NCI-H82 (cell line): ENCODE measurements at places on chromosomes 5 and 9.

DNA sequence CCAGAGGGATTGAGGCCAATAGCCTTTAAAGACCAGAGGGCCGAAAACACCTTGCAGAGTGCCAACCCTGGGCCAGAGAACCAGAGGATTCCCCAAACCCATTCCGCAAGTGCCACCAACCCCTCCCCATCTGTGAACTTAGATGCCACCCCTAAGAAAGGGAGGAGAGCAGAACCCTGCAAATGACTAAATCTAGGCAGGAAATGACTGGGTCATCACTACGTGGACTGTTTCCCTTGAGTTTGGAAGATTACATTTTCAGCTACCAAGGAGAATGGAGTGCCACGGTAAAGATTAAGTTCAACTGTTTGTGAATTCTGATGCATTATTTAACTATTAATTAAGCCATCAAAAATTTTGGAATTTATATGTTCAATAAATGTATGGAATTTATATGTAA, 142.8 kb downstream of the ENC1 start:
- no peak for DNase-seq

DNA sequence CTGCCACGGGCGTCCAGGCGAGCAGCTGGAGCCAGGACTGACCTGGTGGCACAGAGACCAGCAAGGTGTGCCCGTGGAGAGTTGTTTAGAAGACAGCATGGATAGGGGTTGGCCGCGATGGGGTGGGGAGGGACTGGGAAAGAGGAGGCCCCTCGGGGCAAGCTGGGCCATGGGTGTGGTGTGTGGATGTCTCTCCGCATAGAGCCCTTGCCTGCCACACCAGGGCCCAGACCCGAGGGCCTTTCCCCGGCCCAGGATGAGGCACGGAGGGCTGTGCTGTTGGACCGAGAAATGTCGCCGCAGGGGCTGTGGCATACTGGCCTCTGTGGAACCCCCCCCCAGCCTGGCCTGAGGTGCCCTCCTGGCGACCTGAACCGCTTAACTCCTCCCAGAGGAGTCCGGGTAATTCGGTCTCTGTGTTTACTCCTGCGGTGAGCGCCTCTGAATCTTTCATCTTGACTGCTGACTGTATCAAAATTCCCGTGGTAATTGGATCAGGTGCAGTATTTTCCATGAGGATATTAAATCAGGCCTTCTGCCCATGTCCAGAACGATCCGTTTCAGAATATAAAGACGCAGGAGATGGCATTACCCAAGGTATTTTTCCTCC, 22.5 kb upstream of the LAMC3 start:
- DNase-seq: peak; percentile 94

DNA sequence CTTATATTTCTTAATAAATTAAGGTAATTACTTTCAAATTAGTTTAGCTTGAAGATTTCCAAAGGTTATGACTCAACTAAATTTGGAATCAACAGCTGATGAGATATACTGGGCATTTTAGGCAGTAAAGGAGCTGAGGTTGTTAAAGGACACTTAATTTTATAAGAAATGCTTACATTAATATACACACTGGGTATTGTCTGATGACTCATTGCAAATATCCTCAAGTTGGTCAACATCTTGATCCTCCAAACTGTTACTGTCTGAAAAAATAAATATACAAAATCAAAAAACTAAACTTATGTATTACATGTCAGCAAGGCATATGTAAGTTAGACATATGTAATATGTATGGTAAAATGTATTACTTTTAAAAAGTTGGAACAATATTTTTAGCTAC, 3.4 kb downstream of the GFM2 start:
- no peak for DNase-seq

DNA sequence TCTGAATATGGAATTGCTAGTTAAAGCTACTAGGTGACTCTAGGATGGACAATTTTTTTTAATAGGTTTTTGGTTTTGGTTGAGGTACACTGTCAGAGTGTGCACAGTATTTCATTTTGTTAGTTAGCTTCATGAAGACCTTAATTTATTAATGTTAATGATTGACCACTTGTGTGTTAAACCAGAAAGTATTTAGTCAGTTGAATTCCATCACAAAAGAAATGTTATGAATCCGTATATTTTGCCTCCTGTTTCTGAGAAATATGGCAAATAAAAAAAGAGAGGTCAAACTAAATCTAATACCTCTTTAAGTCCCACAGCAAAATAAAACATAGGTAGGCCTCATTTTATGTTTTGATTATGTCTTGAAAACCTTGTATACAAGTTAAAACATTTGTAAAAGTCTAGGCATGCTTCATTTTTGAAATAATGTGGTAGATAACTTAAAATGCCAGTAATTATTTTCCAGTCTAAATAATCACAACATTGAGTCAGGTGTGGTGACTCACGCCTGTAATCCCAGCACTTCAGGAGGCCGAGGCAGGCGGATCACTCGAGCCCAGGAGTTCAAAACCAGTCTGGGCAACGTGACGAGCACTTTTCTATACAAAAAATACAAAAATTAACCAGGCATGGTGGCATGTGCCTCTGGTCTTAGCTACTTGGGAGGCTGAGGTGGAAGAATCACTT, 50.8 kb downstream of the ITGA1 start:
- DNase-seq: no peak

- DNase-seq: peak; percentile 9
Observed at GRCh38 chr5:131265311-131265803, 1.5 kb downstream of the CDC42SE2 start.

GRCh38 chr5:52878656-52879055, 90.9 kb downstream of the ITGA1 start:
- peak; percentile 73 for DNase-seq

DNA sequence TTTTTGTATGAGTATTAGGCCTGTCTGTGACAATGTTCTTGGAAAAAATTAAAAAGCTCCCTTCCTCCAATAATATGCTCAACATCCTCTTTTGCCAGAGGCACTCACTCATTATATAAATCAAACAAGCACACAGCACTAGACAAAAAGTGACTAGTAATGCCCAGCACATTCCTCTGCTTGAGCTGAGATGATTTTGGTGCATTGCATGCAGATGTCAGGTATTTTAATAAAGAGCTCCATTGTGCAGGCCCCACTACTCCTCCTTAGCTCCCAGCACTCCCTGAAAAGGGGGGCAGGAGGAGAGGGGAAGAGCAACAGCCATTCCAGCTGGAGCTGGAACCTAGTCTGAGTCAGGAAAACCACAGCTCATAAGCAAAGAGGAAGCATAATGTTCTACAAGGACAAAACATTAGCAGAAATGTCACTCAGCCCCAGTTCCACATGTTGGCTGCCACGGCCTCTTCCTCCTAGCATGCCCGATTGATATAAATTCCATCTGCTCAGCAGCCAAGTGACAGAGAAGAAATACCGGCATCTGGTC, 348.5 kb downstream of the BNC2 start:
- no peak for DNase-seq

- DNase-seq: no peak
Observed at GRCh38 chr5:173997331-173997730, 8.4 kb downstream of the C5orf47 start.

DNA sequence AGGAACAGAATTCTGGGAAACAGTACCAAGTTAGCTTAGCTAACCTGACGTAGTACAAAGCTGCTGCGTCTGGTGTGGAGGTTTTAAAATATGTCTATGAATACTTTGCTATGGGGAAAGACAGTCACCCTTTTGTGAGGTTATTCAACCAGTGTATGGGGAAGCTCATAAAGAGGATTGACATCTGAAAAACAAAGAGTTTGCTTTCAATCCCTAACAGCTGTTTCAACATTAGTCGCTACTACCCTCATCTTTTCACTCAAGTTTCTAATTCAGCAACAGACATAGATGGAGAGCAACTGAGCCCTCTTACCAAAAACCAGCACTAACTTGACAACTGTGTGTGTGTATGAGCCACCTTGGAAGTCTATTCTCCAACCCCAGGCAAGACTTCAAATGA, 7.8 kb upstream of the MSANTD3 start:
- no peak for DNase-seq

GRCh38 chr5:54516051-54516655, 1.4 kb upstream of the SNX18 start:
- no peak for DNase-seq

- no peak for DNase-seq
Observed at GRCh38 chr9:95280745-95281144, 36.8 kb downstream of the FANCC start.

DNA sequence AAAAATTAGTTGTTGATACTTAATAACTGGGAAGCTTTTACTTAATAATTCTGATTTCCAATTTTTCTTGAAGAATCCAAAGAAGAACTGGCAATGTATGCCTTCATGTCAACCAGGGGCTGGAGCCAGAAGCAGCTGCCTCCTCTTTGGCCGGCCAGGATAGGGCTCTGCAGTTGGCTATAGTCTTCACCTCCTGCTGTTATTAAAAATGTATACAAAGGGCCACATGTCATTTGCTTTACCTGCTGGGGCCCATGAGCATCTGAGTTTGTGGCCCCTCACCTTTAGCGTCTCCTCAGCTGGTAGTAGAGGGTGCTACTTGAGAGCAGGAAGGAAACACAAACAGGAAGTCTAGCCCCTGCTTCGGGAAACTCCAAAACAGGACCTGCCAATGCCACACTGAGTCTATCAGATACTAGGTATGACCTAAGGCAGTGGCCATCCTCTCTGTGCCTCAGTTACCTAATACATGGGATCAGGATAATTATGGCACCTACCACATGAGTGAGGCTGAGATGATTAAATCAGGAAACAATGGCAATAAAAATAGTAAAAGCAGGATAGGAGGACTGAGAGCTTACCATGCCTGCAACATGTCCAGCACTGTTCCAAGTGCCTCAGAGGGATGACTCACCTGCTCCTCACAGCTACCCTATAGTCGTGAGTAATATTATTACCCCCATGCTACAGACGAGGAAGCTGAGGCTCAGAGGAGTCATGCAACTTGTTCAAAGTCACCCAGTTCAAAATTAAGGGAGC, 21.3 kb downstream of the CCDC69 start:
- no peak for DNase-seq

GRCh38 chr5:107337281-107337680, 333.5 kb downstream of the EFNA5 start:
- no peak for DNase-seq

DNA sequence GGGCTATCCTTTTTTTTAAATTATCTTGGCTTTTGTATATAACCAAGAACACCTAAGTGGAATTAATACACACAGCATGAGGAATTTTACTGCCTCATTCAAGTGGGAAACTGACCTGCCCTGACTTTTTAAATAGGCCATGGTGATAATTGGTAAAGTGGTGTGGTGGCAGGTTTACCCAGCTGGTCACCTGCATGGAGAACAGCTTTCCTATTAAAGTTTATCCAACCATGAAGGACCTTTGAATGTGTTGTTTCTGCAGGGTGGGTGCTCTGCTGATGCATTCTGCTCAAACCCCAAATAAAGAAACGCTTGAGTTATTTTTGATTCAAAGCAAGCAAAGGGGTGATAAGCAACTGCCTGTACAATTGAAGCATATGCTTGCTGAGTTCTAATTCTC, 261.0 kb upstream of the GRIN3A start:
- no peak for DNase-seq

GRCh38 chr9:93576258-93577077, at the start of gene PHF2:
TSS of gene PHF2 (plus strand) at chr9:93576584. CDS start at chr9:93576774, 190 bp downstream.
- DNase-seq: peak; percentile 42

DNA sequence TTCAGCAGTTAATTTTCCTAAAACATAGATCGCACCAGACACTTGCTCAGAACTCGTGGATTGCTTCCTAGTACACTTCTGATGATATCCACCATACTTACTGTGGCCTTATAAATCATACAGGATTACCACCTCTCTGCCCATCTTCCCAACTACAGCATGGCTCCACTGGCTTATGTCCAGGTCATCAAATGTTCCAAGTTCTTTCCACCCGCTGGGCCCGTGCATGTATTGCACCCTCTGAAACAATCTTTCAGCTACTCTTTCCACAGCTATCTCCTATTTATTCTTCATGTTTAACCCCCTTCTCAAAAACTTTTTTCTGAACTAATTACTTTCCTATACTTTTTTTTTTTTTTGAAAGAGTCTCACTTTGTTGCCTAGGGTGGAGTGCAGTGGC, 18.5 kb downstream of the FBXW2 start:
- DNase-seq: no peak

- no peak for DNase-seq
Observed at GRCh38 chr9:1880038-1880565, 135.0 kb upstream of the SMARCA2 start.

- no peak for DNase-seq
Observed at GRCh38 chr9:134683714-134684374, 42.2 kb downstream of the COL5A1 start.

- DNase-seq: no peak
Observed at GRCh38 chr9:13823026-13823425, 490.9 kb downstream of the NFIB start.

DNA sequence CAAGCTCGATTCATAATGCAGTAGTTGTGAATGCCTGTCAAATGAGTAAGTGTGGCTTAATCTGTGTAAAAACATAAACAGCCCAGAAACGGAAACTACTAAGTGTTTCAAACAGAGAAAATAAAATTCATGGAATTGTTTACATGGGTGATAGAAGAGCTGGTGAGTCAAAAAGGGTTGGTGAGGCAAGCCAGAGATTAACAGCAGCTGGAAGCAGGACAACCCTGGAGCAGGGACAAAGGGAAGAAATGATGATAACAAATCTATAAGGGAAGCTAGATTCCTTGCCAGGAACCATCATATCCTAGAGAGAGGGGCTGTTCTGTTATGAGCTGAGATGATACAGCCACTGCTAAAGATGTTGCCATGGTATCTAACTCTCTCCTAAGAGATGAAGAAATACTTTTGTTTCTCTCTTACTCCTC, 18.0 kb upstream of the PRR16 start:
- no peak for DNase-seq

DNA sequence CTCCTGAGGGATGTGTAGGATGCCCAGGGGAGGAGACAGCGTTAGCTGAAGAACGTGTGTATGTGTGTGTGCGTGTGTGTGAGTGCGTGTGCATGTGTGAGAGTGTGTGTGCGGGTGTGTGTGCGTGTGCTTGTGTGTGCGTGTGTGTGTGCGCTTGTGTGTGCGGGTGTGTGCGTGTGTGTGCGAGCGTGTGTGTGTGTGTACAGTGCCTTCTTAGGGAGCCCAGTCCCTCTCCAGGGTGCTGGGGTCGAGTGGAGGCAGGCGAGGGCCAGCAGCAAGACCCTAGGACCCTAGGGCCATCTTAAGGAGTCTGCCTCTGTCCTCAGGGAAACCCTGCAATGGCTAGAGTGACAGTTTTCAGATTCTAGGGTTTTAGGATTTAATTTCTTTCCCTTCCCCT, 26.0 kb upstream of the STXBP1 start:
- no peak for DNase-seq

- DNase-seq: no peak
Observed at GRCh38 chr5:29701600-29701999, 1491.9 kb upstream of the CDH6 start.
